ENCODE measurements at places on chromosomes 7 and 10. TPM values are rescaled to one million over a fixed set of nuclear protein-coding genes. Genes with fewer than 3 reads are reported as not detected.

- DNase-seq = no peak
Observed at GRCh38 chr10:90917968-90918318, 2.9 kb downstream of the ANKRD1 start.

DNA sequence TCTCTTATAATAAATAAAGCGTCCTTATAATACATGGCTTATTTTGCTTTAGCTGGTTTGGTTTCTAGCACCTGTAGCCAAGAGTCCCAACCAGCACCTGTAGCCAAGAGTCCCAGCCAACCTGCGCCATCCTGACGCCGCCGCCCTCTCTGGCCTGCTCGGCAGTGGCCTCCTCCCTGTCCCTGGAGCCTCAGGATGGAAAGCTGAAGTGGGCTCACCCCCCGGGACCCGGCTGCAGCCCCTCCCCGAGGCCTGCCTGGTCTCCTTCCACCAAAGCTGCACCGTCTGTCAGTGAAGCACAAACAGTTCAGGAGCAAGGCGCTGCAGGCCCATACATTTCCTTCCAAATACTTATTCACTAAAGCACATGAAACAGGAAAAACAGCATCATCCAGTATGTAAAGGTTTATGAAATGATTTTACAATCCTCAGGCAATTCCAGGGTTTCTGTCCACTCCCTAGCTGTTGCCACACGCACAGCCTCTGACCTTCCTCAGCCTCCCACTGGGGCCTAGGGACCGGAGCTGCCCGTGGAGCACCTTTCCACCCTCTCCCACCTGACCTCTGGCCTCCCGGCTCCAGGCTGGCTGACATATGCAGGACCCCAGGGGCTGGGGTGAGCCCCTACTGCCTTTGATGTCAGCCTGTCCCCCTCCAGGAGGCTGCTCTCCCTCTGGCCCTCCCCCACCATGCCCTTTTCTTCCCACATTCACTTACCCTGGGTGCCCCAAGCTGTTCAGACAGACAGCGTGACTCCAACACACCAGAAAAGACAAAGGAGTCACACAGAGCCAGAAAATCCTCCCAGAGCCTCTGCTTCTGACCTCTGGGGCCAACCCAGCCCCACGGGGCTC is 149.6 kb upstream of the PPP2R2D start:
- no peak for DNase-seq

The CRPPA gene
- total RNA-seq = 1.5 TPM

GRCh38 chr10:13794992-13795612 is 208.3 kb downstream of the PRPF18 start:
- no peak for DNase-seq

GRCh38 chr7:129746857-129747529 is 135.5 kb downstream of the NRF1 start:
- no peak for DNase-seq

DNA sequence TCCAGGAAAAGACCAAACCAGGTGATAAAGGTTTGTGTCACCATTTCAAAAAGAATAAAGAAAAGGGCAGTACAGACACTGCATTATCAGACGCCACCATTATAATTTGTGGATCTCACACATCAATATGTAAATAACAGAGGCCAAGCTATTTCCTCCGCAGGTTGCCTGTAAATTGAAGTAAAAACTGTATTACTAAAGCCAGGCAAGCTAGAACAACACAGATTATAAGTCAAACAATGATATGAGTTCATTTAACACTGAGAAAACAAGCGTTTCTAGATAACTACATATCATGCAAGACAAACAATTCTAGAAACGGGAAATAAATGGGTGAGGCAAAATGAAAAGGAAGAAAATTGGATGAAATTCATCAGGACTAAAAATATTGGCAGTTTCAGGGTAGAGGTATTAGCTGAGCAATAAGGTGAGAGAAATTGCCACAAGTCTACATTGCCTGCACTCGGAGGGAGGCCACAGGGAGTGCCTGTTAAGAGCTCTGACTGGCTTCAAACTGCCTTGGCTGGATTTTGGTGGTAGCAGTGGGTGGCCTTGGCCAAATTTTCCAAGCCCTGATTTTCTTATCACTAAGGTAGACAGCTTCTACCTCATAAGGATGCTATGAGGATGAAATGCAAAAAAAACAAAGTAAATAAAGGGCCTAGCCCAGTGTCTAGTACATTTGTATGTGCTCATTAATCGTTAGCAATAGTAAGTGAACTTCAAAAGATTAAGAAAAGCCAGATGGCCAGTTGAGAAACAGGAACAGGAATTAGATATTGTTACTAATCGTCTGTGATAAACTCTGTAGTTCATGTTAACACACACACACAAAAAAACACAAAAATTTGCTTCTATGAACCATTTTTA is 240.0 kb upstream of the NFE2L3 start:
- DNase-seq = no peak

The ANKRD61 gene
- total RNA-seq = not detected

GRCh38 chr7:106283831-106284713 is 711 bp downstream of the NAMPT start:
- DNase-seq = peak; percentile 92

GRCh38 chr7:49294611-49295010 is 370.3 kb downstream of the CDC14C start:
- DNase-seq = no peak

- DNase-seq = peak; percentile 80
Observed at GRCh38 chr7:11831736-11832495, at the start of gene THSD7A. TSS of gene THSD7A (minus strand) at chr7:11832198. CDS start at chr7:11831946, 252 bp downstream.

DNA sequence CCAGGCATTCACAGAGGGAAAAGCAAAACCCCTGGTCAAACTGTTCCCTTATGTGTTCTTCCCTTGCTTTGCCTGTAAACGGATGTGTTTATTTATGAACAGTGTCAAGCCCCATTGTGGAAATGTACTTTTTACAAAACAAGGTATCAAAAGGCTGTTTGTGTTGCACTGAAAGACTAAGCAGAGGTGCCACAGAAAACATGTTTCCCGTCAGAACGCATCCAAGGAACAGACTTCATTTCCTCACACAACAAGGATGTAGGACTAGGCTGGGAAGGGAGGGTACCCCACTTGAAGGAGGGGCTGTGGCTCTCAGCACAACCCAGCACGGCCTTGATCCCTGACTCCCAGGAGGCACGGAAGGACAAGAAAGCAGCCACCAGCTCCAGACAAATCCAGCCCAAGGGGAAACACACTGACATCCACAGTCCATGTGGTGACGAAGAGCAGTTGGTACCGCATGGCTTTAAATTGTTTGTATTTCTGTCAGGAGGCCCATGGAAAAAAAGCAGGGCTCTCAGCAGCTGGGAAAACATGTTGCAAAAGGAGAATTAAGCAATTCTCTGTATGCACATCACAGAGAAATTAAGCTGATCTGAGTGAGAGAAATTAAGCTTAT is 85.6 kb downstream of the RNF216 start:
- DNase-seq = peak; percentile 51

DNA sequence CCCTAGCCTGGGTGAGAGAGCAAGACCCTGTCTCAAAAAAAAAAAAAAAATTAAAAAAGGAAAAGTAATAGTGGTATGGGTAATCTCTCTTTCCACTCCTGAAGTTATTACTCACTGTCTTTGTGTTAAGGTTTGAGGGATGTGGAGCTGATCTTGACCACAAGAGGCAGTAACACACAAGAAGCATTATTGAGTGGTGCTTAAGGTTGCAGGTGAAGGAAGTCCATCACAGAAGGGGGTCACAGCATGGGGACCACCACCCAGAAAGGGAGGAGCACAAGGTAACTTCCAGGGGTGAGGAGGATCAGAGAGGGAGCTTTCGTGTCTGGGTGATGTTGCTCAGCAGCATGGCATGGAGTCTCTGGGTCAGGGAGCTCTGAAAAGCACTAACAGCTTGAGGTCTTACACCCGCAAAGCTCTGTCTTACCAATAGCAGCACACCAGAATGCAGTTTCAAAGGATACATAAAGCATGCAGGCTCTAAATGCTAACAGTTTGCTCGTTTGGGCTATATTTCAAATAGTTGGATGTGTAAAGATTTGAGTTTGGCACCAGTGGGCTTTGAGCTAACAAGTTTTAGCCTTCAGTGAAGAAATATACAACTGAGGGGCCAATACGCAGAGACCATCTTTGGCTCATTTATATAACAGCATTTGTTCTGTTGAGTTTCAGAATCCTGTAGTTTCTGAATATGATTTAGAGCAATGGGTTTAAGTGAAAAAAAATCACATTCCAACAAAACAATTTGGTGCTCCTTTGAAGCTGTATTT is 100.4 kb upstream of the DNAJC1 start:
- DNase-seq = no peak

- peak; percentile 94 for DNase-seq
Observed at GRCh38 chr10:103676851-103677417, 178.4 kb downstream of the SH3PXD2A start.

DNA sequence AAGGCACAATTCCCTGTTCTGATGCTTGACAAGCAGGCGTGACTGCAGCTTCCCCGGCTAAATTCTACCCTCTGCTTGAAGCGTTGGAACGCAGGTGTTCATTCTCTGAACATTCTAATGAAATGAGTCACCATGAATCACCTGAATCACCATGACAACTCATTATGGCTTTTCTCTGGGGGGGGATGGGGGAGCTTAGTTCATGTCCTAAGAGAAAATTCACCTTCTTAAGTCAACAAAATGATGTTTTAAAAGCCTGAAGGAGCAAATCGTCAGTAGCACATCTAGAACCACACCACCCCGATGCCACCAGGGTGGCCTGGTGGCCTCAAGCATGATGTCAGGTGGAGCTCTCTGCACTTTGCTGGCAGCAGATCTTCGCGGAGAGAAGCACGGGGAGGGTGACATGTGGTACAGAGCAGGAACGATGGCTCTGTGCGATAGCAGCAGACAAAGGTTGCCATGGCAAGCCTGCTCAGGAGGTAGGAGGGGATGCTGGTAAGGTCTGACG is 33.7 kb downstream of the DDC start:
- no peak for DNase-seq

The PIK3AP1 gene
- total RNA-seq = 5.4 TPM

The UCN3 gene
- not detected for total RNA-seq

DNA sequence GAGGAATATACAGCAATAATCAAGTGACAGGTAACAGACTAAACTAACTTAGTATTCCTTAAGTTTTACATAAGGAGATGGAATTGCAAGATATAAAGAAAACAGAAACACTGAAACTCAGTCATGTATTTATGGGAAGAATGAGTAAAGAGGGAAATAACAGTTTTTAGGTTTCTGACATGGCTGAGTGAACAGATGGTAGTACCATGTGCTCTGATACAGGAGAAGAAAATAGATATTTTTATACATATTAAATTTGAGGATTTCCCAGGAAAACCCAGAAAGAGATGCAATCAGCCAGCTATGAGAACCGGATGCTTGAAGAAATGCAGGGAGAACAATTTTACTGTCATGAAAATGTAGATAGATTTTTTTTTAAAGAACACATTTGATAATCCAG is 669.5 kb upstream of the GRM3 start:
- DNase-seq = no peak

DNA sequence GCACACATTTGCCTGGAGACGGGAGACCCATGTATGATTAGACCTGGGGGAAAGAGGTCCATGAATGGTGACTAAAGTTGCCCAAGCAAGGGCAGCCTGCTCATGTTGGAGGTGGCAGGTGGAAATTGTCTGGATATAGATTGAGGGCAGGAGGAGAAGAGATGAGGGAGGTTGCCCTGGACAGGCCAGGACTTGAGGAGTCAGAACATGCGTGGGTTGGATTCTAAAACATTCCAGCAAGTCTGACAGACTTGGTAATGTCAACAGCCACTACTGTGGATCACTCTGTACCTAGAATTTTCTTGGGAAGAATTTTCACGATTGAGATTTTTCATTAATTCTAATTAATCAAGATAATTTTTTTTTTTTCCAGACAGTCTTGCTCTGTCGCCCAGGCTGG is 19.1 kb upstream of the SVOPL start:
- DNase-seq = peak; percentile 25

DNA sequence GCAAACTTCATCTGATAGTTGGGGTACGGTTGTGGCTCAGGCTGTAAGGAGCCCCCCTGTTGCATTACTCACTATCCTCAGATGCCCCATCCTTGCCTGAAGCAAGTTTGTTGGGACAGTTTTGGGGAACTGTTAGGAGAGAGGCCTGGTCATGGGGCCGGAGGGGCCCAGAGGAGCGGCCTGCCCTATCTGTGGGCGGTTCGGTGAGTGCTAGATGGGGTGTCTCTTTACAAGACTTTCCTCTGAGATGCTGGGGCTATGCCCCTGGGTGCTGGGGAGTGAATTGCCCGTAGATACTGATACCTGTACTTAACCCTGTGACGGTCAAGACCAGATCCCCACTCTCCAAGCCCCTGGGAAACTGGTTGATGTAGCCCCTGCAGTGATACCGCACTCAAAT is 12.4 kb downstream of the CUX1 start:
- DNase-seq = no peak

- DNase-seq = no peak
Observed at GRCh38 chr10:60114765-60115586, 208.6 kb upstream of the CCDC6 start.

DNA sequence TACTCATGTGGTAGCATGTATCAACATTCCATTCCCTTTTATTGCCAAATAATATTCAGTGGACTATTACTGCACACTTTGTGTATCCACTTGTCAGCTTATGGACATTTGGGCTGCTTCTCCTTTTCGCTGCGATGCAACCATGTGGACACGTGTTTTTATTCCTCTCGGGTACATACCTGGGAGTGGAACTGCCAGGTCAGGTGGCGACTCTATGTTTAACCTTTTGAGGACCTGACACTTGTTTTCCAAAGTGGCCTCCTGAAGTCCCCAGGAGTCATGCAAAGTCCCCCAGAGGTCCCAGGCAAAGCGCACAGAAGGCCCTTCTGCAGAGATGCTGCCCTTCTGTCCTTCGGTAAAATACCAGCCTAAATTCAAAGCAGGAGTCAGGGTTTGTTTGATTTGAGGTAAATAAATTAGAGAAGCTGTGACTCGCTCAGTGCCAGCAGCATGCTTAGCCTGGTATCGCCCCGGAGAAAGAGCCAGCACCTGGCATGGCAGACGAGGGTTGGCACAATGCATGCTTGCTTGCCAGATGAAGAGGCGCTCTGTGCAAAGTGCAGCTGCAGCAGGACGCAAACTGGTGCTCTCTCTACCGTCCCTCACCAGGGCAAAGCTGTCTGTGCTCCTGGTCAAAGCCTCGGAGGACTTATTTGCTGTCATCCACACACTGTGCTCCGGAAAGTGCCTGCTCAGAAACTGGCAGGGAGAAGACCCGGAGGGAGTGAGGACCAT is 37.8 kb downstream of the HIPK2 start:
- no peak for DNase-seq

The TEX47 gene
- not detected for total RNA-seq

DNA sequence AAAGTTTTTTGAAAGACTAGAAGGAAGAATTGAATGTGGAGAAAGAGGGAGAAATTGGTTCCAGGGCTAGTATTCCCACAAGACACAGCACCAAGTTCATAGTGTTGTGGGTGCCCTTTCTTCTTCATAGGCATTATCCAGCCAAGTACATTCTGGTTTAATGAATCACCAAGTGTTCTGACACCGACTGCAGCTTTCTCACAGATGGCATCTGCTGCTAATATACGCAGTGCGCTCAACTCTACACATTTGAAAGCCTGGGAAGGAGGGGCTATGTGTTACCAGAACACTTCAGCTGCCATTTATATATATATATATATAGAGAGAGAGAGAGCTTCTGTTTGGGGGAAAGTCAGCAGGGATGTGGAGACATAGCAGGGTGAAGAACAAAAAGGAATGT is 1168.4 kb downstream of the GATA3 start:
- DNase-seq = no peak
